ENCODE measurements at places on chromosomes 7 and 10.

GRCh38 chr10:56551037-56551436, 190.0 kb upstream of the ZWINT start:
- no peak for DNase-seq

GRCh38 chr7:8564281-8564680, 130.9 kb downstream of the NXPH1 start:
- DNase-seq, result no peak

DNA sequence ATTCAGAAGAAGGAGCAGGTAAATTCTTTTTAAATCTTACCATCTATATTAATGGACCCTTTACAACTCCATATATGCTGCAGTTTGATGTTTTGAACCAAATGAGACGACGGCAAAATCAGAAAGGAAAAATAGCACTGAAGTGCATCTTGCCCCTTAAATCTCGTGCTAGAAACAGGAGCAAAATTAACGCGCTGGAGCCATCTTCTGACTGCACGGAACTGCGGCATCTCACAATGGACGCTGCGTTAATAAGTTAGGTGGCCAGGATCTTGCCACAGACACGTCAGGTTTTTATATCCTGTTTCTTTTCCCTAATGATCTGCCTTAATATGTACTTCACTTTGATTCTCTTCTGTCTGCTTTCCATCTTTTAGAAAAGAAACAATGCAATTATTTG, 354.5 kb downstream of the TFEC start:
- DNase-seq, result no peak

- no peak for DNase-seq
Observed at GRCh38 chr7:69285854-69286253, 312.4 kb upstream of the AUTS2 start.

GRCh38 chr10:118594392-118595063, 920 bp downstream of the PRLHR start:
- no peak for DNase-seq

DNA sequence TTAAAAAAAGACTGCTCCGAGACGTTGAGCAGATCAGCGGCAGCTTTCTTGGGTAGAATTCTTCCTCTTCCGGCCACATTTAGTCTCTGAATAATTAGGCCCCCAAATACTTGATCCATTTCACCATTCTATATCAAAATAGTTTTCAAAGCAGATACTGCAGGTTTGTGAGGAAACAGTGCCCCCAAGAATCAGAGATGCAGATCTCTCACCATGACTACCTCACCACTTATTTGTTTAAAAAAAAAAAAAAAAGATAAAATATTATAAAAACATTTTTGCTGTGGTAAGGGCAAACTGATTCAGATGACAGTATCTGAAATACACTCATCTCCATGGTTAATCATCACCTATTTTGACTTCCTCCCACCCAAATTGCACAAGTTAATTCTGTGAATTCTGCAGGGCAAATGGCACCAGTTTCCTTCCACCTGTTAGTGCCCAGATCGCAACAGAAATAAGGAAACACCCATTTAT, 210.4 kb downstream of the FAM107B start:
- no peak for DNase-seq

DNA sequence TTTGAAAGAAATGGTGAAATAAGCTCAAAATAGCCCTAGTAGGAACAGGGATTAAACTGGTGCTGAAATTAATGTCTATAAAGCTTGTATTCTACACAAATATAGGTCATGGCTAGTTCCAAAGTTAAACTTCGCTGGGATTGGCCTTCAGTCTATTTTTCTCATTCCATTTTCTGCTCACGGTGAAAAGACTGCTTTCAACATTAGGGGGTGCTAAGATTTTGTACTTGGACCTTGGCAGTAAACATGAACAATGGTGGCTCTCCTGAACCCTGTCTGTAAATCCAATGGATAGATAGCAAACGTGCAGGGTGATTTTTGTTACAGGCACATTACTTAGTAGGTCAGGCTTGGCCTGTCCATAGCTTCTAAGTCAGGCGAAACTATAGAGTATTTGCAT, 36.0 kb upstream of the RSU1 start:
- DNase-seq, result no peak

GRCh38 chr7:15829691-15830090, 143.2 kb upstream of the MEOX2 start:
- DNase-seq, result no peak

DNA sequence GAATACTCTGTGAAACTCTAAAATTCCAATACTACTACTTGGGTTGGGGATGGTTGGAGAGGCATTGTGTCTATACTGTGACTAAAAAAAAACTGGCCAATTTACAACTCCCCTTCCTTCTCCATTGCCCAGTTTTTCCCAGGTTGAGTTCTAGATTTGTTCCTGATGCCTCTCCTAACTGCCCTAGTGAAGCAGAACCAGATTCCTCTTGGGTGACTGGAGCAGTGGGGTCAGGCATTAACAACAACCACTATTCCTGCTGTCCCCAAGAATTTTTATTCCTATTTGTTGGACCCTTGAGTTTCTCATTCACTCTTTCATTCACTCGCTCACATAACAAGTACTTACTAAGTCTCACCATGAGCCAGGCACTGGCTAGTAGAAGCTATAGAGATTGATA, 5.8 kb downstream of the GOT1 start:
- no peak for DNase-seq

DNA sequence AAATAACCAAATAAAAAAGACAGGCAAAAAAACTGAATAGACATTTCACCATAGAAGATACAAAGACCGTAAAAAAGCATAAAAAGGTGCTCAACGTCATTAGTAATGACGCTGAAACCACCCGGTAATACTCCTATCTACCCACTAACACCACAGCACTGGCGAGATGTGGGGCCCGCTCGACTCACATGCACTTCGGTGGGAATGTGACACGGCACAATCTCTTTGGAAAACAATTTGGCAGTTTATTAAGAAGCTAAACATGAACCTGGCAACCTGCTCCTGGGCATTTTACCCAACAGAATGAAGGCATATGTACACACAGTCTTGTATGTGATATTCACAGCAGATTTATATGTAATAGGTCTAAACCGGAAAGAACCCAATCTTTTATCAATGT, 42.8 kb upstream of the NCAPG2 start:
- DNase-seq, result no peak

DNA sequence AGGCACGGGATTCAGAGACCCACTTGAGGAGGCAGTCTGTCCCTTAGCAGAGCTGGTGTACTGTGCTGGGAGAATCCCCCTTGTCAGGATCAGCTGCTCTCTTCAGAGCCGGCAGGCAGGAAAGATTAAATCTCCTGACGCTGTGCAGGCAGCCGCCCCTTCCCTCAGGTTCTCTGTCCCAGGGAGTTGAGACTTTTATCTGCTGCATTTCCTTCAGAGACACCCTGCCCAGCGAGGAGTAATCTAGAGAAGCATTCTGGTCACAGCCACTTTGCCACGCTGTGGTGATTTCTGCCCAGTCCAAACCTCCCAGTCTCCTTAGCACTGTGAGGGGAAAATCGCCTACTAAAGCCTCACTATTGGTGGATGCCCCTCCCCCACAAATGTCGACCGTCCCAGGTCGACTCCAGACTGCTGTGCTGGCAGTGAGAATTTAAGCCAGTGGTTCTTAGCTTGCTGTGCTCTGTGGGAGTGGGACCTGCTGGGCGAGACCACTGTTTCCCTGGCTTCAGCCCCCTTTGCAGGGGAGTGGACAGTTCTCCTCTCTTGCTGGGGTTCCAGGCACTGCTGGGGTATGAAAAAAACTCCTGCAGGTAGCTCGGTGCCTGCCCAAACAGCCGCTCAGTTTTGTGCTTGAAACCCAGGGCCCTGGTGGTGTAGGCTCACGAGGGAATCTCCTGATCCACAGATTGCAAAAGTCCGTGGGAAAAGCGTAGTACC, 265.4 kb downstream of the ZWINT start:
- DNase-seq, result no peak

GRCh38 chr10:118710487-118710886, 44.3 kb downstream of the CACUL1 start:
- DNase-seq, result no peak

GRCh38 chr7:2559283-2559950, 638 bp downstream of the IQCE start:
- no peak for DNase-seq

DNA sequence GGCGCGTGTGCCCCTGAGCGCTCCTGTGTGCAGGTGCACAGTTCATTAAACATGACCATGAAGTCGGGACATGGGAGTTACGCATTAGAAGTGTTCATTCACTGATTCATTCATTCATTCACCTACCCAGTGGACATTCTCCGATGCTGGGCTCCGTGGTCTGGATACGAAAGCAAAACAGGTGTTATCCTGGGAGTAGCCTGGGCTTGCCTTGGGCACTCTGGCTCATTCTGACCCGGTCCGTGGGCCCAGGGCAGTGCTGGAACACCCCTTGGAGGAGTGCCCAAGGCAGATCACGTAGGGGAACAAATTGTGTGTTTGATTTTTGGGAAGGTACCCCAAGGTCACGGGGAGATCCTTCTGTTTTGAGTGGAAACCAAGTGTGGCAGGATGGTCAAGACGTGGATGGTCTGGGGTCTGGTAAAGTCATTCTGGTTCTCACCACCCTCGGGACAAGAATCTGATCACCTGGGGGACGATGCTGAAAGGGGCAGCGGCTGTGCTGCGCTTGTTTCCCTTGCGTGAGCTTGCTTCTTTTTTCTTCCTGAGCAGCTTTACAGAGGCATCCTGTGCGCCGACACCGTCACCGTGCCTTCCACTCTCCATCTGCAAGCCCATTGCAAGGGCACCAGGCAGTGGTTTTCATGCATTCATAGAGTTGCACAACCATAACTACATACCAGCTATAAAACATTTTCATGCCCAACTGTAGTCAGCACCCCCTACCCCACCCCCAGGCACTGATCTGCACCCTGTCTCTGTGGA, 10.1 kb downstream of the ELFN1 start:
- no peak for DNase-seq

DNA sequence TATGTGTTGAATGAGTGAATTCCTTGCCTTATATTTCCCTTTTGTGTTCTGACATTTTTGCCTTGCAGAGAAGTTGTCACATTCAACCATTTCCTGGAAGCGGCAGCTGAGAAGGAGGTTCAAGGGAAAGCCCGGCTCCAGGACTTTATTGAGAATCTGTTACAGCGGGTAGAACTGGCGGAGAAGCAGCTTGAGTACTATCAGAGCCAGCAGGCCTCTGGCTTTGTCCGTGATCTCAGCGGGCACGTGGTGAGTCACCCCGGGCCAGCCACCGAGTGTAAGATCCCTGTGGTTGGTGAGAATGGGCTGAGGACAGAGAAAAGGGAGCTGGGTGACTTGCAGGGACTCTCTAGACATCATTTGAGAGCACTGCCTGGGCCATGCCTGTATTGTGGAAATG, 14.2 kb downstream of the ZNF365 start:
- DNase-seq, result no peak

GRCh38 chr7:133053321-133053891, 28.5 kb downstream of the CHCHD3 start:
- DNase-seq, result no peak

- DNase-seq, result no peak
Observed at GRCh38 chr10:31268444-31269303, 50.3 kb upstream of the ZEB1 start.

- DNase-seq, result no peak
Observed at GRCh38 chr10:88288320-88289059, 294.6 kb downstream of the RNLS start.

- no peak for DNase-seq
Observed at GRCh38 chr7:34100661-34101060, 195.3 kb downstream of the BMPER start.

GRCh38 chr10:88791924-88792323, 10.6 kb upstream of the LIPM start:
- DNase-seq, result no peak

- no peak for DNase-seq
Observed at GRCh38 chr10:77628906-77629730, 8.5 kb downstream of the KCNMA1 start.

- no peak for DNase-seq
Observed at GRCh38 chr7:64551375-64552142, 11.3 kb downstream of the ZNF680 start.

- DNase-seq, result no peak
Observed at GRCh38 chr10:102335184-102335583, 60.3 kb upstream of the NFKB2 start.

DNA sequence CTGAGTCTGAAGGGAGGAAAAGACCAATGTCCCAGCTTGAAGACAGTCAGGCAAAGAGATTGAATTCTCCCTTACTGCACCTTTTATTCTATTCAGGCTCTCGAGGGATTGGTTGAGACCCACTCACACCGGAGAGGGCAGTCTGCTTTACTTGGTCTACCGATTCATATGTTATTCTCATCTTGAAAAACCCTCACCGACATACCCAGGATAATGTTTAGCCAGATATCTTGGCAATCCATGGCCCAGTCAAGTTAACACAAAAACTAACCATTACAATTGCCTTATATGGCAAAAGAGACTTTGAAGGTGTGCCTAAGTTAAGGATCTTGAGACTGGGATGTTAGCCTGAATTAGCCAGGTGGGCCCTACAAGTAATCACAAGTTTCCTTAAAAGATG, 53.8 kb upstream of the BET1 start:
- DNase-seq, result no peak

- DNase-seq, result no peak
Observed at GRCh38 chr10:71222601-71223346, 10.4 kb downstream of the UNC5B start.

GRCh38 chr10:649798-650440, 39.5 kb downstream of the DIP2C start:
- DNase-seq, result no peak

GRCh38 chr7:29030781-29031275, 72.7 kb upstream of the TRIL start:
- DNase-seq, result no peak

DNA sequence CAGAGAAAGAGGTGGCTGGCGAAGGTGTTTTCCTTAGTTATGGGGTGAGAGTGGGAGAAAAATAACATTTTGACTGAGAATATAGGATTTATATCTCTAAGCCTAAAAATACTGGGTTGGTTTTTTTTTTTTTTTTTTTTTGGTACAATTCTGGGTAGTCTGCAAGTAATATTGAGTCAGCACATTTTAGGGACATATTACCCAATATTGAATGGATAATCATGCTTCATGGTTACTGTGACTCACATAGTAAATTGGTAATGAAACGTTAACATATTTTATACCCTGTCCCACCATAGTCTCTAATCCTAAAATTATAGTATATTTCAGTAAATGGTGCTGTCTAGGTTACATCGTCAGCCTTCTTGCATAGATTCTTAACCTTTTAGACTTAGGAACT, 91.4 kb downstream of the TPST1 start:
- DNase-seq, result no peak

GRCh38 chr7:874031-874749, 2.2 kb upstream of the GET4 start:
- DNase-seq, result no peak

GRCh38 chr10:33046792-33047191, 88.8 kb upstream of the ITGB1 start:
- DNase-seq, result no peak

DNA sequence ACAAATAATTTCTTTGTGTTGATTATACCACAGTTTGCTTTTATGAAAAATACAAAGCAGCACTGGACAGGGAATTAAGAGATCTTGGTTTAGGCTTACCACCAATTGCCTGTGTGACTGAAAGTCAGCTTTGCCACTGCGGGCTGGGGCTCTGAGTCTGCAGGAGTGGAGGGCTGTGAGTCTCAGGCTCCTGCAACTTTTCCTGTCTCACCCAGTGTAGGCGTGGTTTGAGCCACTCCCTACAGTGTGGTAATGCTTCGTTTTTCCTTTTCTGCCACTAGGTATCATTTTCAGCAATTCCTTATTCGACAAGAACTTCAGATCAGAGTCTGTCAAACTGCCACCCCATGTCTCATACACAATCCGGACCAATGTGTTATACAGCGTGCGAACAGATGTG, 180.6 kb downstream of the ABCA13 start:
- no peak for DNase-seq

- DNase-seq, result no peak
Observed at GRCh38 chr7:73718905-73719805, at the start of gene STX1A. Gene STX1A, minus strand, starts transcription at chr7:73719669. Its CDS starts 38 bp downstream, at chr7:73719631.

GRCh38 chr7:979151-979550, 3.8 kb upstream of the COX19 start:
- no peak for DNase-seq

Measured in stimulated activated CD8-positive, alpha-beta memory T cell treated with anti-CD3 and anti-CD28 coated beads, Interleukin-12 subunit alpha, Interleukin-12 subunit beta, amount 100 ng/mL, for 1 hour (primary cell).